ENCODE measurements at places on chromosomes 5 and 9.

DNA sequence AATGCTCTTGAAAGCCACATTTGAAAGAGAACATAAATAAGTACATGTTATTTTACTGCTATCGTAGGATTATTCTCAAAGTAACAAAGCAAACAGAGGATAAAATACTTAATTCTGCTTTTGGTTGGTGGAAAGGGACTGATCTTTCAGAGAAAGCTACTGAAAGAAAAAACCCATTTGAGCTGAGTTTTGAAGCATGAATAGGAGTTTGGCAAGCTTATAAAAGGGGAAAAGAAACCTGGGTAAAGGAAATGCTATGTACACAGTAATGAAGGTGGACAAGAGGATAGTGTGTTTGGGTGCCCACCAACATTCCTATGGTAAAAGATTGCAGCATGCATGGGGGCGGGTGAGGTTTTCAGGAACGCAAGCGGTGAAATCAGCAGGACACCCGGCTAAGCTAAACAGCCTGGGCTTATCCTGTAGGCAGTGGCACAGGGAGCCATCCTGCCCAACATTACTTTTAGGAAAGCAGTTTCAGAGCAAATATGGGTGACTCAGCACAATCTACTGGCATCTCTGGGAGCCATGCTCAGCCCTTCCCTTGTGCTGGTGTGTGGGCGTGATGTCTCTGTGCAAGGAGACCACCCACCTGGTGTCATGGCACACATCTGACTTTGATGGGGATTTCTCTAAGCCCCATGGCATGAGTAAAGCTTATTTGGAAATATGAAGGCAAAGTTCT lies 673.9 kb upstream of the KLF4 start:
- DNase-seq, result peak; percentile 10
- no peak overlapping the region for H3K27ac ChIP-seq
- no peaks in the 10 kb centered on the region for H3K27me3 ChIP-seq
- no peak overlapping the region for H3K4me3 ChIP-seq

- H3K36me3 ChIP-seq, result no peaks in the 10 kb centered on the region
- no peaks in the 10 kb centered on the region for H3K4me1 ChIP-seq
- DNase-seq, result no peak
- no peak overlapping the region for H3K27ac ChIP-seq
- H3K4me3 ChIP-seq, result no peak overlapping the region
- no peaks in the 10 kb centered on the region for H3K27me3 ChIP-seq
Measured at GRCh38 chr9:33014665-33015014, 10.4 kb upstream of the DNAJA1 start.

- no peak for DNase-seq
- no peak overlapping the region for H3K4me3 ChIP-seq
- H3K27ac ChIP-seq, result no peak overlapping the region
- H3K27me3 ChIP-seq, result no peaks in the 10 kb centered on the region
Measured at GRCh38 chr5:124584991-124585715, 161.3 kb downstream of the ZNF608 start.

DNA sequence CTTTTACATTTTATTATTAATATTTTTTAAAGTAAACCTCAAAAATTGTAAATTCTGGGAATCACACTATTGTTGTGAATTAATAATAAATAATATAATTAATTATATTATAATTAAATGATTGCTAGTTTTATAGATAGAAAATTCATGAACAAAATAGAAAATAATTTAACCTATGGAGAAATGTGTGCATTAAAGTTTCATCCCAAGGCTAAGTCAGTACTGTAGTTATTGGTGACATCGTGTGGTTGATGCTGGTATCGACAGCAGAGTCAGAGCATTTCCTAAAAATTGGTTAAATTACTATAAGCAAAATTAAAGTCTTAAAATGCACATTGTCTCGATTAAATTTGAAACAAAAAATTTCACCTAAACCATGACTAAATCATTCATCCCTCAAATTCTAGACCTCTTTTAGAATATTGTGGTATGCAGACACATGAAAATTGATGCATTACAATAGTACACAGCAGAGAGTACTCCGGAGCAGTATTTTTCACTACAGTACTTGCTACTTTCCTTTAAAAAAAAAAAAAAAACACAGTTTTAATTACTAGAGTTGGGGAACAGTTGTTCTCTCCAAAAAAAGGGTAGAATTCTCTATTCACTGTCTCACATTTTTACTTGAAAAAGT lies 73.9 kb downstream of the RORB start:
- no peaks in the 10 kb centered on the region for H3K27me3 ChIP-seq
- DNase-seq, result peak; percentile 47
- no peak overlapping the region for H3K4me3 ChIP-seq
- no peak overlapping the region for H3K27ac ChIP-seq

GRCh38 chr9:130662099-130662969 lies 2.1 kb upstream of the PRDM12 start:
- H3K4me3 ChIP-seq, result no peak overlapping the region
- H3K36me3 ChIP-seq, result no peaks in the 10 kb centered on the region
- H3K4me1 ChIP-seq, result no peaks in the 10 kb centered on the region
- DNase-seq, result no peak
- peaks cover 40% of the 10 kb centered on the region for H3K27me3 ChIP-seq

DNA sequence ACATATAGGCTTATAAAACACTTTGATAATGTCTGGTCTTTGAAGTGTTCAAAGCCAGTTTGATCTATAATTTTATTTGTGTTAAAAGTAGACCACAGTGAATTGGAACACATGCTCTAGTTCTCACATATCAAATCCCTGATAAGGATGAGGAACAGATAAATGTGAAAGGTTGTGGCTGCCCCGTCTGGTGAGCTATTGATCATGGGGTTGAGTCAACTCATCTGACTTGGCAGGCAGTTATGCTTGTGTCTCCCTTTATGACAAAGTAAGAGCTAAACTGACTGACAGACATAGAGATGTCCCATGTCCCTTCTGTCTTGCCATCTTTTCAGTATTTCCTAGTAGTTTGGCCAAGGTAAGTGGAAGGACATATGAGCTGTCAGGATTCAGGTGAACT lies 2.9 kb upstream of the ERMP1 start:
- H3K27me3 ChIP-seq, result no peaks in the 10 kb centered on the region
- DNase-seq, result no peak
- no peaks in the 10 kb centered on the region for H3K36me3 ChIP-seq
- H3K4me1 ChIP-seq, result peaks cover 33% of the 10 kb centered on the region
- H3K4me3 ChIP-seq, result no peak overlapping the region

DNA sequence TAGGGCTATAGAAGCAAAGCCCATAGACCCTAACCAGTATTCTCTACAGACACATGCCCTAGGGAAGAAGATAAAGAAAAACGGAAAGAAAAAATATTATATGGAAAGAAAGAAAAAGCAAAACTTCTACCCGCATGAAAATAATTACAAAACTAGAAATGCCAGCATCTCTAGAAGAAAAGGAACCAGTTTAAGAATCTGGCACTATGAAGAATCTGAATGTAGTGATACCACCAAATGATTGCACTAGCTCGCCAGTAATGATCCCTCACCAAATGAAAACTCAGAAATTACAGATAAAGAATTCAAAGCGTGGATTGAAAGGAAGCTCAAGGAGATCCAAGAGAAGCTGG lies 341.9 kb upstream of the GRIA1 start:
- no peaks in the 10 kb centered on the region for H3K4me1 ChIP-seq
- H3K27ac ChIP-seq, result no peak overlapping the region
- H3K36me3 ChIP-seq, result no peaks in the 10 kb centered on the region
- DNase-seq, result no peak

DNA sequence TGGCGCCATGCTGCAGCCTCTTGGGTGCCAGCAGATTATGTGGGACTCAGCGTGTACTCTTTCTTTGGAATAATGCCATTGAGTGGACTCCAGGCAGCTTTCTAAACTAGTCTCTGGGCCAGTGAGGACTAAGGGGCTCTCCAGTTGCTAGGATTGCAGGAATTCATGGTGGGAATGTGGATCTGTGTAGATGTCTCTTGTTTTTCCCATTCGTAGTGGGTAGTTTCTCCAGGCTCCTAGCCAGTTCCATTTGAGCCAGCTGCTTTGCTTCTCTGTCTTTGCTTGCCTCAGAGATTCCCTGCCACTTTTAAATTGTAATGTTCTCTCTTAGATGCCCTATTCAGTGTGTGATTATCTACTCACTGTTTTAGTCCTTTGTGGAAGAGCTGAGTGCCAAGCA lies 42.6 kb downstream of the SLF1 start:
- H3K4me3 ChIP-seq, result no peak overlapping the region
- no peaks in the 10 kb centered on the region for H3K4me1 ChIP-seq
- no peaks in the 10 kb centered on the region for H3K27me3 ChIP-seq
- H3K27ac ChIP-seq, result no peak overlapping the region
- no peak for DNase-seq

DNA sequence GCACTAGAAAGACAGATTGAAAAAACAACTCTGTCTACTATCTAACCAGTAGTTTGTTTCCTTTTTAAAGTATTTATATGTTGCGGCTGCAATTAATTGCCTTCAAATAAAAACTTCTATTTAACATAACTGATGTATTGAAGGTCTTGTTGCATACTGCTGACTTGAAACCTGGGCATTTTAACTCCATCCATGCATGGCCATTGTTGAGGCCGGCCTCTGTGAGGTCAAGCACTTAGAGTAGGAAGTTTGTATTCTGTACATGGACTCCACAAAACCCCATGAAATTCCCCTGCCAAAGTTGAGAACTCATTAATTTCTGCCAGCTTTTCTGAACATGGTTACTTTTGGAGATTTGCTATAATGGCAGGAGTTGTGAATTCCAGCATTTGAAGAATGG lies 150.6 kb downstream of the GAS1 start:
- no peaks in the 10 kb centered on the region for H3K36me3 ChIP-seq
- no peak for DNase-seq
- peaks cover 15% of the 10 kb centered on the region for H3K27me3 ChIP-seq
- no peak overlapping the region for H3K27ac ChIP-seq
- 0 out of 2 replicates have a peak, but pooled peaks cover 4% of the 10 kb centered on the region for H3K4me1 ChIP-seq
